Activated CD4-positive, alpha-beta memory T cell treated with anti-CD3 and anti-CD28 coated beads for 36 hours (primary cell): ENCODE measurements at places on chromosomes 2 and 18. TPM values are rescaled to one million over a fixed set of nuclear protein-coding genes. Genes with fewer than 3 reads are reported as not detected.

- no peak for DNase-seq
These were observed 120.9 kb upstream of the DLX2 start for GRCh38 chr2:172223601-172224054.

CNGA3 gene
- not detected for total RNA-seq

DNA sequence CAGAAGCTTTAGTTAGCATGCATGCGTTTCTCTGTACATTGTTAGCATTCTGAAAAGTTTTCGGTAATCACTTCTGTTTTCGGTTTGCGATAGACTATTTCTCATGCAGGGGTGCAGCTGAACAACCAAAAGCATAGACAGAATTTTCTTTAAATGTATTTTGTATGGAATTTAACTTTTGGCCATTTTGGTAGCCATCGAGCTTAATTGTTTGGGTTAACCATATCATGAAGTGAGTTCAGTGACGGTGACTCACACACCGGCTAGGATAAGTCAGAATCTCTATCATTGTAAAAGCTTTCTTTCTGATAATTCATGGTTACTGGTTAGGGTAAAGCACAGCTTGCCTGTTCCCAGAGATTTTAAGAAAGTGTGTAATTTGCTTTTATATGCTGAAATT is 107.2 kb downstream of the CD226 start:
- DNase-seq = no peak

OTOS gene
- not detected for total RNA-seq

GRCh38 chr2:96115631-96116423 is 544 bp downstream of the ADRA2B start:
- no peak for DNase-seq

GRCh38 chr2:150178591-150178990 is 308.9 kb downstream of the RND3 start:
- DNase-seq = no peak

DNA sequence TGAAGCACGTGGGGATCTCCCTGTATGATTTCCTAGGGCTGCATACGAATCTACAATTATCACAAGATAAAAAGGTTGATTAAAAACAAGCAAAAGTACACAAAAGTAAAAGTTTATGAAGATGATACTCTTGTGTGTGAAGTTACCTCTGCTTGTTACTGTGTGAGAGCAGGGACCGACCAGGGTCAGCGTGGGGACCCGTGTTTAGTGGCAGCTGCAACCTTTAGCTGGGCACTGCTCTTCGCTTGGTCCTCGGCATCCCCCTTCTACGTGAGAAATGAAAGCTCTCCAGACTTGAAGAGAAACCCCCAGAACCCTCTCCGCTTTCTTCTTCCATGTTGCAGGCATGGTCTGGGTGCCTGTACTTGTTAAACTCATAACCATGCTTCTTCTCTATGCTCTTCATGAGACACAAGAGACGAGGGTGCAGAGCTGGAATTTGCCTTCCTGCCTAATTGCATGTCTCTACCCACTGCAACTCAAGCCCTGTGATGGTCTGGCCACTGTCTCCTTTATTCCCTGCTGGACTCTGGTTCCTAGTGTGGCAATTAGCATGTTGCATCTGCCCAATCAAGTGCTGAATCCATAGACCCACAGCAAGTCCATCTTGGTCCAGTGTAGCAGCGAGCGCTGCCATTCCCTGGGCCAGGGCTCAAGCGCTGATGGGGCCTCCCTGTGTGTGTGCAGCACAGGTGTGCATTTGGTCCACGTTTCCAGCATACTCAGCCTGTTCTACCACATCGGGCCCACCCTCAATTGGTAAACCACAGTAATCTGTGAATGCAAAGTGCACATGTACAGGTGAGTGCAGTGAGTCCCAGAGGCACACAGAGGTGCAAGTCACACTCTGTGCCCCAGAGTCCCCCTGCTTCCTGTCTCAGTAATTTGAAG is 88.5 kb downstream of the TWIST2 start:
- DNase-seq = no peak

GRCh38 chr2:133676392-133677130 is 108.3 kb upstream of the NCKAP5 start:
- DNase-seq = no peak

GRCh38 chr2:215870088-215870490 is 143.3 kb downstream of the MREG start:
- DNase-seq = no peak

GRCh38 chr2:38466876-38467767 is 90.0 kb upstream of the ATL2 start:
- DNase-seq = no peak

DNA sequence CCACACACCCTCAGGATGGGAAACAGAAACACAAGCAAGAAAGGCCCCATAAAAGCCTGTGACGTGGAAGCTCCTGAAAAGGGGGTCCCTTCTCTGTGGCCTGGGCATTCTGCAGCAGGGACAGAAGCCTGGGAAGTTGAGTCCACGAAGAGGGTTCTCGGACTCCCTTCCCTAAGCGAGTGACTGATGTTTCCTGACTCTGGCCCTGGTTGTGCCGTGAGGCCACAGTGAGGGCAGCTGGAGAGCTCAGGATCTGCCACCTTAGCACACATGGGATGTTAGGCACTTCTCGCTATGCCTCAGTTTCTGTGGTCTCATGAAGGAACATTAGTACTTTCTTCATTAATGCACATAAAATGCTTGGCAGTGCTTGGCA is 87.2 kb upstream of the ZFP36L2 start:
- DNase-seq = no peak

MEP1B gene
- not detected for total RNA-seq

LRRTM4 gene
- not detected for total RNA-seq

SPP2 gene
- not detected for total RNA-seq

GRCh38 chr2:2664989-2665833 is 334.1 kb upstream of the MYT1L start:
- DNase-seq = no peak

GATA6 gene
- total RNA-seq = 0.10 TPM

DNA sequence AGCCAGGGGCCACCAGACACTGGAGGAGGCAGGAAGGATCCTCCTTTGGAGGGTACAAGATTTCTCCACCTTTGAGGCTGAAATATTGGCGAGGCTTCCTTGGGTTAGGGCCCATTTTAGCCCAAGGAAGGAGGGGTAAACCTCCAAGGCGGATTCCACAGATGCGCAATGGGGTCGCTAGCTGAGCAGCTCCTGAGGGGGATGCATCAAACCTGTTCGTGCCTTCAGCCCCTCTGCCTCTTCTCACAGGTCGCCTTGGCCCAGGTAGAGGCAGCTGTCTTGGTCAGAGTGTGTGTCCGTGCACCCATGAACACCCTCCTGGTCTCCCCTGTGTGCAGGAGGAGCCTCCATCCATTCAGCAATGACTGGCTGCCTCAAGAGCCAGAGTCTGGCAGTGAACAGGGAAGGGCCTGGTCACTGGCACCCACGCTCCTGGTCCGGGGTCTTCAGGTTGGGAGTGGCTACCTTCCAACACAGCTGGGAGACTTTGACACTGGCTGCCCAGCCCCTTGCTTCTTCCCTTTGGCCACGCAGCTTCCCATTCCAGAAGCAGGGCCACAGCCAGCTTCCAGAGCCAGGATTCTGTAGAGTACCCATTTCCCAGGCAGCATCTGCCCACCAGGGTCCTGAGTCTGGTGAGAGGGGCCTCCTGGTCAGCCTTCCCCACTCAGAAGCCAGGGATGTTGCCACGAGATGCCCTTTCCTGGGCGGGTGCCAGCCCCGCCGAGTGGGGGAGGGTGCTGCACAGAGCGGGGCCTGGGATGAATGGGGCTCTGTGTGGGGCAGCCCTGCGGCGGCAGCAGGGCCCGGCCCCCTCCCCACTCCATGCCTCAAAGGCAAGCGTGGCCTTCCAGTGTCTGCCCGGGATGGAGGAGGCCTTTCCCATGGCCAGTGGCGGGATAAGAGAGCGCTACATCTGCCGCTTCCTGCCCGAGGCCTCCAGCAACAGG is 95.8 kb upstream of the GPC1 start:
- DNase-seq = no peak

- no peak for DNase-seq
These were observed 35.3 kb downstream of the BCL2 start for GRCh38 chr18:63284173-63284799.

ARHGAP25 gene
- 79.8 TPM for total RNA-seq

DNA sequence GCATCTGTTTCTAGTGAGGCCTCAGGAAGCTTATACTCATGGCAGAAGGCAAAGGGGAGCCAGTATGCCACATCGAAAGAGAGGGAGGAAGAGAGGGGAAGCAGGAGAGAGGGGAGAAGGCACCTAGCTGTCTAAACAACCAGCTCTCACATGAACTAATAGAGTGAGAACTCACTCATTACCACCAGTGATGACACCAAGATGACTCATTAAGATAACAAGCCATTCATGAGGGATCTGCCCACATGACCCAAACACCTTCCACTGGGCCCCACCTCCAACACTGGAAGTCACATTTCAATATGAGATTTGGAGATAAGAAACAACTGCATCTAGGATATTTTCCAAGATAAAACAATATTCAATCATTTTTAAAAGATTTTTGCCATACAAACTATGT is 753.9 kb upstream of the ZEB2 start:
- DNase-seq = no peak

GRCh38 chr18:5879479-5879882 is 15.8 kb downstream of the TMEM200C start:
- no peak for DNase-seq
